ENCODE measurements at places on chromosomes 1 and 21. TPM values are rescaled to one million over a fixed set of nuclear protein-coding genes. Genes with fewer than 3 reads are reported as not detected.

GRCh38 chr1:32386676-32387392 lies 7.4 kb downstream of the BSDC1 start:
- DNase-seq, result no peak

- no peak for DNase-seq
Measured at GRCh38 chr1:185656663-185657062, 77.5 kb upstream of the HMCN1 start.

DNA sequence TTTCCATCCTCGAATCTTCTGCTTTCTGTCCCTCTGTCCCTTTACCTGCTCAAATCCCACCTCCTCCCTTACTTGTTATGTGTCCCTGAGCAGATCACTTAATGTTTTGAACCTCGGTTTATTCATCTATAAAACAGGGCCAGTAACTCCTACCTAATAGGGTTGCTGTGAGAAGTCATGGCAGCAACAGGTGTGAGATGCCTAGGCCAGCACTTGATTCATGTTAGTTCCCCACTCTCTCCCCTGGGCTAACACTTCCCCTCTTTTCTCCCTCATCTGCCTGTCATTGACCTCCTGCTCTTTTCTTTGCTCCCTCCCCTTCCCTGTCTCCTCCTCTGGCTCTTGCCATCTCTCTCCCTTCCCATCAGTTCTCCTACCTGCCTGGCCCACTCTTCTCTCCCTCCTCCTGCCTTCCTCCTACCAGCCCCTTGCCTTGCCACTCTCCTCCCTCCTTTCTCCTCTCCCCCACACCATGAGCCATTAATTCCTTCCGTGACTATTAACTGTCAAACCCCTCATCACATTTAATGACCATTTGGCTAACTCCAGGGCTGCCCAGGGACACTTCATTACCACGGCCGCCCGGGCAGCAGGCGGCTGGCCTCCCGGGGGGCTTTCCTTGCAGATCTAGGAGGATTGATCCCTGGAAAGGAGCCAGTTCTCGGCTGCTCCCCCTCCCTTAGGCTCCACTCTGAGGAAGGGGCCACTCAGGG lies 90.6 kb upstream of the CD1D start:
- DNase-seq, result no peak

- no peak for DNase-seq
Measured at GRCh38 chr1:11311816-11312755, 39.1 kb downstream of the UBIAD1 start.

DNA sequence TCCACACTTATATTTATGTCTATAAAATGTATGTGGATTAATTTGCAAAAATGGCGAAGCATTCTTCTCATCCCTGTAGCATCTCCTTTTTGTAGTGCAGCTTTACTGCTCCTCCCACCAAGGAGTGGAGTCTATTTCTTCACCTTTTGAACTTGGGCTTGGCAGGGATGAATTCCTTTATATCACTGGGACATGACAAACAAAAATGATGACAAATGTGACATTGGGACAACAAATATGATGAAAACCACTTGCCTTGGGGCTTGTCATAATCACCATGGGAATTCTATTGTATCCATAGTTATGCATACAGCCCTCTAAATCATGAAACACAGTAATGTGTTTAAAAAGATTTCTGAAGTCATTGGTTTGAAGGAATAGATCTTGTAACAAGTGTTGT lies 155.0 kb downstream of the TNFSF18 start:
- no peak for DNase-seq

DNA sequence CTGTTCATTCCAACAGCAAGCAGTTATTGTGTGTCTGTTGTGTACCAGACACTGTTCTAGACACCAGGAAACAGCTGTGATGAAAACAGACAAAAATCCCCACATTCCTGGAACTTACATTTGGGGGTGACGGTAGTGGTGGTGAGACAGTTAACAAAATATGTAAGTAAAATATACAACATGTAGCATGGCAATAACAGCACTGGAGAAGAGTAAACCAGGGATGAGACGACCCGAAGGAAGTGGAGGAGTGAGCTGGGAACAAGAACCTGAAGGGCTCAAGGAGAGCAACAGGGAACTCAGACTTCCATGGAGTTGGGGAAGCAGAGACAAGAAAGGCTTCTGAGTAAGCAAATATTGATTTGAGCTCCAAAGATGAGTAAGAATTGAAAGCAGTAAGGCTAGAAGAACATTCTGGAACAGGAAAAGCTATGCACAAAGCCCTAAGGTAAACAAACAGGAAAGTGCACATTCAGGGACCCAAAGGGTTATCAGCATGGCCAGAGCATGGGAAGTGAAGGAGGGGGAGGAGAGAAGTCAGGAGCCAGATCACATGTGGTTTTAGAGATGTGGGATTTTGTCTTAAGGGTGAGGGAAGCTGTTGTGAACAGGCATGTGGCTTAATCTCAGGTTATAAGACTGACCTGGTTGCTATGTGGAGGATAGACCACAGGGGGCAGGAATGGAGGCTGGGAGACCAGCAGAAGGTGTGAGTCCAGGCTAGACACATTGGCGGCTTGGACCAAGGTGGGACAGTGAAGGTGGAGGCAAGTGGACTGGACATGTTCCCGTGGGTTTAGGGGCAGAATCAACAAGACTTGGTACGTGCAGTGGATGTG lies 7.3 kb downstream of the CSF1 start:
- peak; percentile 83 for DNase-seq

GRCh38 chr21:17796037-17796403 lies 23.1 kb downstream of the C21orf91 start:
- peak; percentile 22 for DNase-seq

DNA sequence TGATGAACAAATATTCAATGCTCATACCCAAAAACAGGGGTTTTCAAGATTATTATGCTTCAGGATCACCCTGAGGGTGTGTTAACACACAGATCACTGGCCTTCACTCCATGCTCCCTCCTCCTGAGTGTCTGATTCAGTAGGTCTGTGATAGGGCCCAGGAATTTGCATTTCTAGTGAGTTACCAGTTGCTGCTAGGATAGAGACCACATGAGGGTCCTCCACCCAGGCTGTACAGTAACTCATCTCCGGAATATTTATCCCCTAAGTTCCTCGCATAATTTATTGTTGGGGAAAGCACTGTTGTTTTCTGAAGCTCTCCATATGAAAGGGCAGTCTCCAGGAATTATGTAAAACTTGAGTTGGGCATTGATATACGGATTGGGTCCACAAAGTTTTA lies 1106.6 kb upstream of the B3GALT2 start:
- no peak for DNase-seq

DNA sequence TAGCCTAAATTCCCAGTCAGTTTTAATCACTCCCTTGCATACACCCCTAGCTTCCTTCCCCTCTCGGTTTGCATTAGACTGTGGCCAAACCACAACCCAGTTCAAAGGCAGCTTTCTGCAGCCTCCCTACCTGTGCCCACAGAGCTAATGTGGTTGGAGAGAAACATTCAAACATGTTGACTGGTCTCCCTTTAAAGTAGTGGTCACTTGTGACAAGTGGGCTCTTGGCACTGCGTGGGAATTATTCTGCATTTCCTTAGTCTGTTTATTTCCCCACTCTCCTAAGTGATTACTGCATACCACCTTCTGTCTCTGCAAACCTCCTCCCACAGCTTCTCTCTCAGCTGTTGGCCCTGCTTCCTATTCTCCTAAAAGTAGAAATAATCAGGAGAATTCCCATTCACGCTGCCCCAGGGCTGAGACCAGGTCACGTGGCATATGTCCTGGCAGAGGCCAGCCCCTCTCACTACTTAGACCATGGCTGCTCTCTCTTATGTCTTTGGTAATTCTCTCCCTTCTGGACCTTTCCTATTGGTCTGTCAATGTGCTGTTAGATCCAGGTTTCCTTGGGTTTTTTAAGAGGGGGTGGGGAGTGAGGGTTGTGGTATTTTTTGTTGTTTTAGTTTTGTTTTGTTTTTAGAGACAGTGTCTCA lies 38.4 kb upstream of the CD101 start:
- DNase-seq, result no peak

- DNase-seq, result no peak
Measured at GRCh38 chr1:39283858-39284257, 79.4 kb downstream of the MACF1 start.

DNA sequence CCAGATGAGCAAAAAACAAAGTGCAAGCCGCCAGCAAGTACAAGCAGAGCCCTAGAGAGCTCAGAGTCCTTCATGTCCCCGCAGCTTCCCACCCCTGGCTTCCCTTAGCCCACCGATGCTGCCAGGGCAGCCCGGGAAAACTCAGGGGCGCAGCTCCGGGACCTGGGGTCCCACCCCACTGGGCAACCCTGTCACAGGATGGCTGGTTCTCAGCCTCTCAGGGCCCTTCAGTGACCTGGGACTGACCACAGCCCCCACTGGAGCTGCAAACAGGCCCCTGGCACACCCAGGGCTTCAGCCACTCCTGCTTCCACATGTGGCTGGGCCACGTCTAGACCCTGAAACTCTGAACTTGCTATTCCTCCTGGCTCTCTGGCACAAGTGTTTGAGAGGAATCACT lies 49.5 kb downstream of the CHD5 start:
- no peak for DNase-seq

DNA sequence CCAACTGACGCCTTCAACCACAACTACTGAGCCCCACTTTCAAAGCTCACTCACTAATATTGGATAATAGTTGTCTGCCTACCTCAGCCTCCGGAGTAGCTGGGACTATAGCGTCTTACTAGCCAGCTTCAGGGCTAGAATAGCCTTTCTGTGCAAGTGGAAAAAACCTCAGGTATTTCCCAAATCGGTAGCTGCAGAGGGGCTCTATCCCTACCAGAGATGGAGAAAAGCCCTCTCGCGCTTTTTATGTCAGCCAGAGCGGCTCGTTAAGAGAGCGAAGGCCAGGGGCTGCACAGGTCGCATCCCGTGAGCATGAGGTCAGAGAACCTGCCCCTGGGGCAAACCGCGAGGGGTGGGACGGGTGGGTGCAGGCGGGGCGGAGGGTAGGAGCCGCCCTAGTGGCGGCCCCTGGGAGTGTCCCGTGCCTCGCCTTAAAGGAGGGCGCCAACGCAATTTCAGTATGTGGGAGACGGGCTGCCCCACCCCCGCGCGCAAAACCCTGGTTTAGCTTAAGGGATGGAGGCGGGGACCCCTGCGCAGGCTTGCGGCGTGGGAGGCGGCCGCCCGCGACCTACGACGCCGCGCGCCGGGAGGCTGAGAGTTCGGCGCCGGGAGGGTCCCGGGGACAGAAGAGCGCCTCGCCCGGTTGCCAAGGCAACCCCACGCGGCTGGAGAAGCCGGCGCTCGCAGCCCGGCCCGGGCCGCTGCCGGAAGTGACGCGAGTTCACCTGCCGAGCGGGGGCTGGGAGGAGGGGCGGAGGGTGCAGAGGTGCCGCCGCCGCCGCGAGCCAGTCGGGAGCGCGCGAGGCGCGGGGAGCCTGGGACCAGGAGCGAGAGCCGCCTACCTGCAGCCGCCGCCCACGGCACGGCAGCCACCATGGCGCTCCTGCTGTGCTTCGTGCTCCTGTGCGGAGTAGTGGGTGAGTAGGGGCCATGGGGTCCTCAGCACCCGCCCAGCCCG lies at the start of gene CXADR:
Gene CXADR (plus strand): TSS at position 791 of the 961 bp plus-strand sequence. CDS start 87 bp downstream, at position 878.
- peak; percentile 48 for DNase-seq

DNA sequence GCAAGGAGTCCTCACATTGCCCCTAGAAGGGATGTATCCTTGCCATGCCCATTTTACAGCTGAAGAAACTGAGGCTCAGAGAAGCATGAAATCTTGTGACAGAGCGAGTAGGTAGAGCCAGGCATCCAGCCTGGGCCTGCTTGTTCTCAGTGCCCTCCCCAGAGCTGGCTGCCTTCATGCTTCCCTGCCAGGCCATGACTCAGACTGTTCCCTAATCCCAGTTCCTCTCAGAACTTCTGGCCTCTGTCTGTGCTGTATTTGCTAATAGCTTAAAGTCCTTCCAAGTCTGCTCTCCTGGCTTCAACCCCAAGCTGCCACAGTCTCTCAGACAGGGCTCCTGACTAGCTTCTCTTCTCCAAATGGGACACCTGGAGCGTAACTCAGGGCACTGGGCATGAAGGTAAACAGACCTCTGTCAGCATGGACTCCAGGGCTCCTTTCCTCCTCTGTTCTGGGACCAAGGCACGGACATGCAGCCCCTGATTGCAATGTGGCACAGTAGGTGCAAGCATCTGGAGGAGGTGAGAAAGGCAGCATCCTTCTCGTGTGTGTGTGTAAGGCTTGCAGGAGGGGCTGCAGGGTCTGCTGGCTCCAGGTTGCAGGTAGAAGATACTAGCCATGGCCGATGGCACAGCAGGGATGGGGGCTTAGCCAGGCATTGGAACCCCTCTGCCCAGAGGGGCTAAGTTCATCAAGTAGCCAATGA lies 122.7 kb downstream of the HMGB4 start:
- DNase-seq, result no peak

- peak; percentile 97 for DNase-seq
Measured at GRCh38 chr1:48017716-48018115, 20.5 kb upstream of the TRABD2B start.

DNA sequence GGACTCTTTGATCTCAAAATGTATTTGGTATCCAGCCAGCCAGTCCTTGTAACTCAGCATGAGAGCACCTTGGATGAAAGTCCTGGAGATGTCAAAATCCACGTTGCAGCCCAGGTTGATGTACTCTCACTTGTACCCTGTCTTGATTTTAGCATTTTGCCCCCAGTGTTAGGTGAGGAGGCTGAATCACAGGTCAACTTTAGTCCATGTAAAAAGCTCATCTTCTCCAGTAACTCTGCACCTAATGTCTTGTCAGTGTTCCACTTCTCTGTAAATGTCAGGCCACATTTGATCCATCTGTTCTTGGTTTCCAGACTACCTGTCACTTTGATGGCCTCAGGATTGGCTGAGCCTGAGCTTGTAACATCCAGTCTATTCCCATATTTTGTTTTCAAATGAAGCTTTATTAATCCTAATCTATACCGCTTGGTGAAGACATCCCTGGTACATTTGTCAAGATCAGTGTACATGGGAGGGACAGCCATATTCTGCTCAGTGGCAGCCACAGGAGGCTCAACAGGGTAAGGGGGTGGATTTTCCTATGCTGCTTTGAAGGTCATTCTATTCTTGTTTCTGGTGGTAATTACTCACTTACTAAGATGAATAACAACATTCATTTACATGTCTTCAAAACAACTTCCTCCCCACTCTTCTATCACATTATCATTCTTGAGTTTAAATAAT lies 24.1 kb upstream of the FCRL3 start:
- DNase-seq, result no peak

LAPTM5 gene
- not detected for total RNA-seq

FAAP20 gene
- total RNA-seq, result 30.3 TPM

OR6N1 gene
- not detected for total RNA-seq

CA6 gene
- not detected for total RNA-seq

RHBDL2 gene
- total RNA-seq, result 1.7 TPM

PRDX1 gene
- total RNA-seq, result 361 TPM

CCT3 gene
- total RNA-seq, result 268 TPM

CASQ1 gene
- total RNA-seq, result not detected

ALDH4A1 gene
- total RNA-seq, result 13.0 TPM

LCE1F gene
- total RNA-seq, result not detected
